ENCODE measurements at places on chromosomes 4 and X. TPM values are rescaled to one million over a fixed set of nuclear protein-coding genes. Genes with fewer than 3 reads are reported as not detected.

DNA sequence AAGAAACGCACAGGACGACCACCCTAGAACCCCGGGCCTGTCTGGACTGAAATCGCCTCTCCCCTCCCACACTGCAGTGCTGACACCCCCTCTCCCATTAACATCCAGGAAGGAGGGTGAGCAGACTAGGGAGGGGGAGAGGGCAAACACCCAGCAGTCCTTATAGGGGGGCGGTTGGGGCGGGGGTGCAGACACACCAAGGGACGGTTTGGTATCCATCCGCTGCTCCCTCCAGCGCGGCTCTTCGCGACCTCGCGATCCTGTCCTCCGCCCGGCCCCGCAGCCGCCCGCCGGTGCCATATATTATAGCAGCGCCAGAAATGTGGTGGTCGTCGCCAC lies 411 bp upstream of the GPRASP1 start:
- DNase-seq, result no peak

The AFF1 gene
- total RNA-seq, result 67.9 TPM

GRCh38 chr4:36740796-36741310 lies 459.4 kb downstream of the DTHD1 start:
- no peak for DNase-seq

DNA sequence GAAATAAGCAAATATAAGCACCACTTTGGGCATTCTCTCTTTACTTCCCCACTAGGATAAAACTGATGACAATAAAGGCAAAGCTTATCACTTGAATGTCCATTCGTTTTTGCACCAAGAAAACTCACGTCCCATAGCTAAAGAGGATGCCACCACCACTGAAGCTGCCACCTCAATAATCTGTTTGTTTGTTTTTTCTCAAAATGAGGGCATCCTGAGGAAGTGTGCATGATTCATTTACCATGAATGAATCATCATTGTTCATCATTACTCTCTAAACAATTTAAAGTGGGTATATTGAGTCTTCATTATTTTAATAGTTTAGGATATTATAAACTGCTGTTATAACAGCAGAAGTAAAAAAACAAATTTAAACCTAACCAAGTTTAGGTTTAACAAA lies 168.2 kb downstream of the DCTD start:
- no peak for DNase-seq

The ETDC gene
- not detected for total RNA-seq

- no peak for DNase-seq
Observed at GRCh38 chr4:154985673-154986072, 204.6 kb downstream of the RBM46 start.

DNA sequence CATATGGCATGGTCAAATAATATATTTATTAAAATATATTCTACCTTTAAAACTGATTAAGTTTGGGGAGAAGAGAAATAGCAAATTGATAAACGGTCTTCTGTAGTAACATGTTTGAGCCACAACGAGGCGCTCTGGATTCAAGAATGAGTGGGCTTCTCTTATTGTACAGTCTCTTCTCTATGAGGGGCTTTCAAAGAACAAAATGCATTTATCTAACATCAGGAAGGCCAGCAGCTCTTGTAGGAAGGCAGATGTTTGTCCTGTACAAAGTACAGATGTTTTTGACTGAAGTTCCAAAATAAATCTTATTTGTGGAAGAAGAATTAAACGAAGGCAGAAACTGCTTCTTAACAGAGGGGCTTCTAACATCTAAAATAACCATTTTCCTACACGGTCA lies 153.6 kb downstream of the RASL11B start:
- DNase-seq, result no peak

The PGRMC1 gene
- 16.1 TPM for total RNA-seq

DNA sequence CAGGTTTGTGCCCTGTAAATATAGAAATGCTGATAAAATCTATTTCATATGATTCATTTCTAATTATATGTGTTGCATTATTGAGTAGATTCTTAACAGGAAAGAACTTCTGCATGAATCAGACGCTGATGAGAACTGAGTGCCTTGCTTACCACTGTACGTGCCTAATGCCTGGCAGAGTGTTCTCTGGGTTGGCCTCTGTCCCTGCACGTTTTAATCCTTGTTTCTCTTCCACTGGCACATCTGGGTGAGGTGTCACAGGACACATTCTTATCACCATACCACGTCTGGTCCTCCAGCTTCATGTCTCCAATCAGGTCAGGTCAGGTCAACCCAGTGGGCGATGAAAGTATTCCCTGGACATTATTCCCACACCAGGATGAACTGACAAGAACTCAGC lies 53.6 kb downstream of the KLF3 start:
- no peak for DNase-seq

- no peak for DNase-seq
Observed at GRCh38 chr4:163161536-163162205, 5.0 kb downstream of the NAF1 start.

The LAMP2 gene
- total RNA-seq, result 54.7 TPM

DNA sequence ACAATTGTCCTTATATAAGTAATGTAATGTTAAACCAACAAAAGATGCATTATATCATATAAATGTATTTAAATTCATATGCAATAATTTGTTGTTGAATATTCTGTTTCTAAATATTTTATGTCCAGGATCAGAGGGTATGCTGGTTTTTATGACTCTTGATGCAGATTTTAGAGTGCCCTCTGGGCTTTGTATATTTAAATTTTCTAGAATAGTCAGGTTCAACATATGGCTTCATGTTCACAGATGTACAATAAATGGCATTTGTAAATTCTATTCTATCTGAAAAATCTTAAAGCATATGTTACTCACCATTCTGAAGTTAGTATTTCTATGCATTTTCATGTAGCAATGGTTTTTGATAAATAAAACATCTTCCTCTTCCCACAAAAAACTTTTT lies 1555.4 kb downstream of the PCDH18 start:
- no peak for DNase-seq

The COL4A6 gene
- 9.8 TPM for total RNA-seq

The HSD17B13 gene
- total RNA-seq, result 0.08 TPM

GRCh38 chr4:5220028-5220427 lies 168.7 kb downstream of the STK32B start:
- no peak for DNase-seq

DNA sequence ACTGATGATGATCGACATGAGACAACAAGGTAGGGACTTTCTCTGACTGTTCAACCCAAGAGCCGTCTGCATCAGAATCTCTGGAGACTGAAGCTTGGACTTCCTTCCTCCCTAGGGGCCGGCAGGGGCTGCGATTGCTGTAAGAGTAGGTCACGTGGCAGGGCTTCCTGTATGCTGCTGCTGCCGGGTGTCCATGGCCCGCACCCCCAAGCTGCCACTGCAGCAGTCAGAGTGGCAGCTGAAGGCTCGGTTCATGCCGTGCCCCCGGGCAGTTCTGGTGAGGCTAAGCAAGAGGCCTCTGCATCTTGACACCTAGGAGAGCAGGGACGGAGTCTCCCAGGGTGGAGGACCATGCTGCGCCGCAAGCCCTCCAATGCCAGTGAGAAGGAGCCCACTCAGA lies at the start of gene SASH3:
TSS of gene SASH3 (plus strand) at position 203 of the 400 bp plus-strand sequence. CDS start at position 352, 149 bp downstream.
- DNase-seq, result peak; percentile 39

All from left ventricle myocardium inferior (tissue), 1 donor.